CD4-positive, alpha-beta T cell (primary cell): ENCODE measurements at places on chromosomes 4 and X.
A peak's percentile ranks its signal among the peaks of the same experiment; 100 is the strongest.

GRCh38 chr4:127870688-127871087, 10.0 kb upstream of the PLK4 start:
- no peak for DNase-seq

- DNase-seq, result no peak
These were observed 34.1 kb downstream of the YIPF6 start for GRCh38 chrX:68532831-68533533.

GRCh38 chr4:40289366-40290188, 45.6 kb upstream of the CHRNA9 start:
- DNase-seq, result no peak

DNA sequence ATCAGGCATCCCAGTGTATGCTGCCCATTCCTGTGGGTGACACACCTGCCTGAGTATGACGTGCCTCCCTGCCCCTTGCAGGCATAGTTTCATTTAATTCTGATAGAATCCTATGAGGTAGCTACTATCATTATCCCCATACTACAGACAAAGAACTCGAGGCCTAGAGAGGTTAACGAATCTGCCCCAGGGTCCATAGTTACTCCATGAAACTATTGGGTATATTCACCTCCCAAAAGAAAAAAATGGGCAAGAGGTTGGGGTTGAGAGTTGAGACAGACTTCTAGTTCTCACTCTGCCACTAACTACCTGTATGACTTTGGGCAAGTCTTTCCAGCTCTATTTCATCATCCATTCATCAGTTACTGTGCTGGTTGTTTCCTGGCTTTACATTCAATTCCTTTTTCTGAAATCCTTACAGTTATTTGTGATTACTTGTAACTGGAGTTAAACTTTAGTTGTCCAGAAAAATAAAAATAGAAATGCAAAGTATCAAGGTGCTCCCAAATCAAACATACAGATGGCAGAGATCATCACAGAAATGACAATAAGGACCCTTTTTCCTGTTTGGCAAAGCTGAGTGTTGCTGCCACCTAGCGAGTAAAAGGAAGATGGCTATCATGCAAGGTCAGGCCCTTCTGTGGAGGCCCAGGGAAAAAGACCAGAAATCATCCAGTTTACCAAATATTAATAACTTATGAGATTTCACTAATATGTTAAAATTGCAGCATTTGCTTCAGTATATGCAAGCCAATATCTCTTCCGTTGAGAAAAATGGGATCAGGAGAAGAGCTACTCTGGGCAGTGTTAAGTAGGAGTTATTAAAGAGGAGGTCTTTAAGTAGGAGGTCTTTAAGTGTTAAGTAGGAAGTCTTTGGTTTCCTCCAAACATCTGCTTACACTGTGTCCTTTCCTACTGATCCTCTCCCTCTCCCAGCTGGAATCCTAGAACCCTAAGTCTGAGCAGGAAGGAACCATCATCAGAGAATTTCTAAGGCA, 17.1 kb upstream of the MAP7D3 start:
- DNase-seq, result peak; percentile 17

DNA sequence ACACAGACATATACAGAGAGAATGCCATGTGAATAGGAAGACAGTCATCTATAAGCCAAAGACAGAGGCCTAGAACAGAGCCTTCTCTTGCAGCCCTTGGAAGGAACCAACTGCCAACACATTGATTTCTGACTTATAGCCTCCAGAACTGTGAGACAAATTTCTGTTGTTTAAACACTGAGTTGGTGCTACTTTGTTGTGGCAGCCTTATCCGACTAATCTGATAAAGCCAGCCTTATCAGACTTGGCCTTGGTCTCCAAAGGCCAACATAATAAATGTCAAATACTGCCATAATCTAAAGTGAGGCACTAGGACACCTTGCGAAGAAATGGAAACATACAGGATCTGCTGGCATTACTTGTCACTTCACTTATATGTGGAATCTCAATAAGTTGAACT, 24.3 kb upstream of the PRDX4 start:
- no peak for DNase-seq

DNA sequence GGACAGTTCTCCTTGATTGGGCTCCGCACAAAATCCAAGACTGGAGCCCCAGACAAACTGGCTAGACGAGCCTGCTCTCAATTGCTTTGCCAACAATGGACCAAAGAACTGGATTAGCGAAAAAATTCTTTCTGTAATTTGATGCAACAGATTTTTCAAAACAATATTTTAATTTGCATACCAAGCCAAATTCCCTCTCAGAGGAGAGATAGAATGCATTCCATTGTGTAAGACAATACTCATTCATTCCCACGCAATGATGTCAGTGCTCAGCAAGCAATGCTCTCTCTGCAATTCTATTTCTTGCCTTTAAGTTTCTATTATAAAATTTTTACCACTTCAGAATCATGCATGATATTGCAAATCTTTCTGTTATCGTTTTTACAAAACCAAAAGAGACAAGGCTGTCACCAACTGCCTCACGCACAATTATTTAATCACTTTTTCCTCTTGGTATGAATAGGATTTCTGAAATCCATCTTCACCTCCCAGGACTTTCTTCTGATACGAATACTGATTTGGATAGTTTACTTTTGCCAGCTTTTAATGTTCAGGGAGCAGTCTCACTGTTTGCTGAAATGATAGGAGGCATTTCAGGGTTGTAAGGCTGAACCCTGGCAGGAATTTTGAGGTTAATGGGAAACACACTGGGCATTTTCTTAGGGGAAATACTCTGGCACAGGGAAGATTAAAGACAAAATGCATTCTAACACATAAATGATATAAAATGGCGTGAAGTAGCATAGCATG, 46.1 kb upstream of the HCCS start:
- DNase-seq, result no peak

- no peak for DNase-seq
These were observed 99.5 kb downstream of the CPE start for GRCh38 chr4:165478260-165478659.

GRCh38 chrX:19544693-19545305, 29.5 kb upstream of the MAP3K15 start:
- DNase-seq, result peak; percentile 62

DNA sequence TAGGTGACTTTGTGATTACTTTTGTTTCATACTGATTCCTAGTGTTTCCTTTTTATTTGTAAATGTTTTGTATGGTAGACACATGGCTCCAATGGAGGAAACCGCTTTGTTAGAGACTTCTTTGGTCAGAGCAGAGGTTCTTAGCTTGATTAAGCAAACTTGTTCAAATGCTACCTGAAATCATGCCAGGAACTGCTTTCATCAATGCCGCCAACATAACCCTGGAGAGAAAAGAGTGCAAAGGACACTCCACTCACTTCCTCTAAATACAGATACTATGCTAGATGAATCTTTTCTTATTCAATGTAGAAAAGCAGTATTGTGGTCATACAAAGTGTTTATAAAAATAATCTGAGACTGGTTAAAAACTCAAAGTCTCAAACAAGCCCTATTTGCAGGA, 25.7 kb upstream of the COX7B2 start:
- DNase-seq, result no peak

- no peak for DNase-seq
These were observed 228.9 kb upstream of the ETNPPL start for GRCh38 chr4:108991551-108992328.

DNA sequence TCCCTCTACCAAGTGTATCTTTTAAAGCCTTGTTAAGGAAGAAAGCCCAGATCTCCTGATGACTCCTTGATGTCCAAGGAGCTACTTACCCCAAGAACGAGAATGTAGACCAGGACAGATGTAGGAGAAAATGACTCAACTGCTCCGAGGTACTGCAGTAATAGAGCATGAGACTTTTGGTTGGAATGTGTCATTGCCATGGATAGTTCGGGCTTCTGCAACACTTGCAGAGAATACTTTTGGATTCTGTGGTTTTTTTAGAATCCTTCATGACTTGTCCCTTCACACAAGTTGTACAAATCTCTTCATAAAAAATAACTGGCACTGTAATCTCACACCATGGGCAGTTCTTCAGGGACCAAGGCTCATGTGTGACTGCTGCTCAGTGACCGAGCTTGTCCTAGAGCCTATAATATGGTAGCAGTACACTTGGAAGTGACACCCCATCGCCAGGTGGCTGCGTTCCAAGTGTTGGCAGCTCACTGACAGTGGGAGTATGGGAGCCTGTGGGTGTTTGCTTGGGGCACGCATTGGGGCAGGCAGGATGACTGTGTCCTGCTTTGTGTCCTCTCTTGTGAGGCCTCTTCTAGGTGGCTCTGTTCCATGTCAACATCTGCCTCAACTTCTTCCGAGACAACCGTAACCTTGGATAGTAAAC, 87.9 kb upstream of the WDR1 start:
- no peak for DNase-seq

DNA sequence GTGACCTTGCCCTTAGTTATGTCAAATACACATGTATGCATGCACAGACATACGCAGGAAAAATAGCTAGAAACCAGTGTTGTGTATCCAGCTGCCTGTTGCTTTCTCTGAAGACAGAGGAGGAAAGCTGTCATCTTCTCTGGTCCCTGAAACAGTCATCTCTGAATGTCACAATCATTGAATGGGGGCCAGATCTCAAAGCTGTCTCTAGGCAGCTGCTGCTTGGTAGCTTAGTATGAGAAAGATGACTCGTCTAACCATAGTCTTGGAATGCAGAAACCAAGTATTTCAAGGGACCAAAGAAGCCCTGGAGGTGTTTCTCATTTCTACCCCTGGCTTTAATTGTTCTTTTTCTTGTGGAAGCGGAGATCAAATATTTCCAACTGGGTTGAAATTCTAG, 4.0 kb downstream of the GRIA3 start:
- no peak for DNase-seq

DNA sequence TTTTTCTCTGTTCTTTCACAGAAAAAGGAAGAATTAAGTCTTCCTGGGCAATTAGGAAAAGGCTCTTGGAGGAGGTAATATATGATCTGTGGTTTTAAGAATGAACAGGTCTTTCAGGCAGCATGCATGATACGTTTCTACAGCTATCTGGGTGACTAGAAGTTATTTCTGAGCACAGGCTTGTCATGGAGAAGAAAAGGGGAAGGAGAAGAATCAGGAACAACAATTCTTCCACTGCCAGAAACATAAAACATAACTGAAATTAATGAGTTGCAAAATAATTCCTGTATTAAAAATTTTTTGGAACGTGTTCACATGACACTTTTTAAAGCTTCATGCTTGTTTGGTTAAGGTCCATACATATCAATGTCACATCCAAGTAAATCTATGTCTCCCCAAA, 17.7 kb upstream of the STIM2 start:
- no peak for DNase-seq

GRCh38 chrX:111168314-111168713, 72.3 kb downstream of the PAK3 start:
- DNase-seq, result no peak

GRCh38 chr4:71254451-71255012, 84.3 kb upstream of the SLC4A4 start:
- DNase-seq, result no peak

DNA sequence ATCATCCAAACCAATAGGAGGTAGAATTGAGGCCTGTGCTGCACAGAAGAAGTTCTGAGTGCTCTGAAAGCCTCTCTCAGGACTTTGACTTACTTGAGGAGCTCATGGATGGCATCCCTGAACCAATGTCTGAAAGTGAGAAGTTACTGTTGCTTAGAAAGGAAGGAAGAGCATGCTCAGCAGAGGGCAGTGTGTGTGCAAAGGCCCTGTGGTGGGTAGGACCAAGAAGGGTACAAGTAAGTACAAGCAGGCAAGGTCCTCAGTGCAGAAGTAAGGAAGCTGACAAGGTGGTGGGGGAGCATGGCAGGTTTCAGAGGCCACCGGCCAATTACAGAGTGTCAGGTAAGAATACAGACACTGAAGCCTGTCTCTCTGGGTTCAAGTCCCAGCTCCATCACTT, 31.4 kb upstream of the LGI2 start:
- DNase-seq, result no peak

GRCh38 chr4:69874507-69874906, 14.6 kb upstream of the SULT1E1 start:
- DNase-seq, result no peak

DNA sequence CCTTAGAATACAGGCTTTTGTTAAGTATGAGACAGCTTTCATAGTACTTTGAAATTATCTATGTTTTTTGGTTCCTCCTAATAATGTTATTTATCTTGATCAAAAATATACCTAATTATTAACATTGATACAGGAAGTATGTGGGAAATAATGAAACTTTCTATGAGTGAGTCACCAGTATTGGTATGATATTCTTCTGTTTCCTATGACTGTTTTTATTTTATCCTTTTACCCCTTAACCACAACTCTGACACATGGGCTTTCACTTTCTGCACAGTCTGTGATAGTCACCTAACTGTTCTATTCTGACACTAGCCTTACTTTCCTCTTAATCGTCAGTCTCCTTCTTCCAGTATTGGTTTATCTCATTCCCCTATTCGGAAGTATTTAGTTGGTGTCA, 4.7 kb downstream of the THAP9 start:
- DNase-seq, result no peak

- DNase-seq, result no peak
These were observed 277.3 kb upstream of the HAND2 start for GRCh38 chr4:173807347-173807746.

- DNase-seq, result peak; percentile 56
These were observed 450.0 kb downstream of the ANKRD50 start for GRCh38 chr4:124262211-124263179.

- no peak for DNase-seq
These were observed 17.8 kb downstream of the WDR1 start for GRCh38 chr4:10098780-10099160.

- DNase-seq, result no peak
These were observed 271.2 kb downstream of the NLGN4X start for GRCh38 chrX:5957506-5957905.

DNA sequence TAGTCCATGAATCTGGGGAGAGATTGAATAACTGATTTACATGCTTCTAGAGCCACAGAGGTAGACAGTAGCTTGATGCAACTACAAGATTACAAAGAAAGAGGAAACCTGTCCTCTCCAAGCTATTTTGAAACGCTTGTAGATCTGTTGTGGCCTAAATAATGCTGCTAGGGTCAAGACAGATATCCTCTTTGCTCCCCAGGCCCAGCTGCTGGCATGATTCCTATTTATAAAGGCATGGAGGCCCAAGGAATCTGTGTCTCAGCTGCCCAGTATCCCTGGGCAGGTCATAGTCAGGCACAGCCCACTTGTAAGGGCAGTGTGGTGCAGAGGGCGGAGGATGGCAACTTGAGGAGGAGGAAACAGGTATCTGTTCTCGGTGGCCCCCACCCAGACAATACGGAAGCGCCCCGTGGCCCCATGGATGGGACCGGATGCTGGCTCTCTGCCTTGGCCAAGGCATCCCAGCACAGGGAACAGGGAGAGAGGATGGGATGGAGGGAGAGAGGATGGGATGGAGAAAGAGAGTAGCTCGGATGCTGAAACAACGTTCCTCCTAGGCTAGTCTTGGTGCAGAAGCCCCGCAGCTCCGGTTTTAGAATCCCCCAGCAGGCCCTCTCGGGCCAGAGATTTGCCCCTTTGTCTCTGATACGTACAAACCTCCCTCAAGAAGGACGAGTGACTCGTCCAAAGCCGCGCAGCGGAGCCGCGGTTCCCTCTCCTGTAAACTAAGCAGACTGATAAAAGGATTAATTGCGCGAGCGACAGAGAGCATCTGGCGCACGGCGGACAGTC, 767 bp upstream of the SMIM20 start:
- no peak for DNase-seq

DNA sequence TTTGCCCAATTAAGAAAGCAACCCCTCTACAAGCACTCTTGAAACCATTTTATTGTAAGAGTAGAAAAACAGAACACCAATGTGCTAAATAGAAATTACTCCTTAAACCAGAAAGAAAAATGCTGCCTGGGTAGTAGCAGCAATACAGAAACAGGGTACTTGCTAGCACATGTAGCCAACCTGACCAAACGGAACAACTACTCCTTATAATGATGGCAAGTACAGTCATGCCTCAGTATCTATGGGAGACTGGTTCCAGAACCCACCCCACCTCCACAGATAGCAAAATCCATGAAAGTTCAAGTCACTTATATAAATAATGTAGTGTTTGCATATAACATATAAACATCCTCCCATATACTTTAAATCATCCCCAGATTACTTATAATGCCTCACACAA, 168.8 kb downstream of the ATRX start:
- no peak for DNase-seq
